ENCODE measurements at places on chromosomes 4 and X.
A peak's percentile ranks its signal among the peaks of the same experiment; 100 is the strongest.

DNA sequence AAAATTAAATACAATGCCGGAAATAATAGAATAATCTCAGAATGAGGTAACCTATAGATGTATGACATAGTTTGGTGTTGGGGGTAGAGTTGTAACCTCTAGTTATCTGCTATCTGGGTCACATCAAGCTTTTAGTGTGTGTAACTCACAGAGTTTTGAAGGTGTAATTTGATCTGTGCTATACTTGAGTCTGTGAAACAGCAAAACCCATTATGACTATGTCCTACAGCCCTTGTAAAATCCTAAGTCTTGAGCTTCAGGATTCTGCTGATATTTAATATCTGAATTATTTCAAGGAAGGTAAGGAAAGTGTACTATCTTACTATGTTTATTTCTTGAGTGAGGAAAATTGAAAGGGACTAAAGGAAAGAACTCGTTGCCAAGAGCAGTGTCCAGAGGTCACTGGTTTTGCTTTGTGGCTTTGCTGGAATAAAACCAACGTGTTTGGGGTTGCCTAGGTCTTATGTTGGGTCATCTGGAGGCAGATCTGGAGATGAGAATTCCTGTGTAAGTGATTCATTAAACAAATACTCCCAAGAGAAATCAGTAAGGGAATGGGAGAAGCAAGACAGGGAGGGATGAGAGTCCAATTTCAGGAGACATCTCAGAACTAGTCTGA, 107.8 kb upstream of the CBLL2 start:
- DNase-seq = no peak

DNA sequence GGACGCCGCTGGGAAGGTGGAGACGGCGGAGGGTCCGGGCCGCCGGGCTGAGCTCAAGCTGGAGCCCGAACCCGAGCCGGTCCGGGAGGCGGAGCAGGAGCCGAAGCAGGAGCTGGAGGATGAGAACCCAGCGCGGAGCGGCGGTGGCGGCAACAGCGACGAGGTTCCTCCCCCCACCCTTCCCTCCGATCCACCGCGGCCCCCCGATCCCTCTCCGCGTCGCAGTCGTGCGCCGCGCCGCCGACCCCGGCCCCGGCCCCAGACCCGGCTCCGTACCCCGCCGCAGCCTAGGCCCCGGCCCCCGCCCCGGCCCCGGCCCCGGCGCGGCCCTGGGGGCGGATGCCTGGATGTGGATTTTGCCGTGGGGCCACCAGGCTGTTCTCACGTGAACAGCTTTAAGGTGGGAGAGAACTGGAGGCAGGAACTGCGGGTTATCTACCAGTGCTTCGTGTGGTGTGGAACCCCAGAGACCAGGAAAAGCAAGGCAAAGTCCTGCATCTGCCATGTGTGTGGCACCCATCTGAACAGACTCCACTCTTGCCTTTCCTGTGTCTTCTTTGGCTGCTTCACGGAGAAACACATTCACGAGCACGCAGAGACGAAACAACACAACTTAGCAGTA, 483 bp downstream of the USP27X start:
- DNase-seq = no peak

DNA sequence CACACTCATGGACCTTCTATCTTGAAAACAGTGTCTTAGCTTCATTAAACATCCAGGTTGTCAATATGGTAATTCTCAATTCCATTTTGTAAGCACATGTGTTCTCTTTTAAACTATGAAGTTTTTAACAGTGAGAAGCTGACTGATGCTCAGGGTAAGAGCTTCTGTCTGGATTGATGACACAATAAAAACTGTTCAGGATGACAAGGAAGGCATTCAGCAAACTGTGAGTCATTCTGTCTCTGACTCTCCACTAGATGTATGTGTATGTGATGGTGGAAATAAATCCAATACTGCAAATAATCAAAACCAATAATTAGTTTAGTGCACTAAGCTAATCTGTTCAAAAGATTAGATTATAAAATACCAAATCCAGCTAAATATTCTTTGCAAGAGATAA, 115.3 kb upstream of the ARX start:
- DNase-seq = no peak

- peak; percentile 45 for DNase-seq
These were observed 116.7 kb downstream of the KLHL8 start for GRCh38 chr4:87103691-87104187.

GRCh38 chr4:87624698-87625097, 16.4 kb downstream of the DSPP start:
- no peak for DNase-seq

DNA sequence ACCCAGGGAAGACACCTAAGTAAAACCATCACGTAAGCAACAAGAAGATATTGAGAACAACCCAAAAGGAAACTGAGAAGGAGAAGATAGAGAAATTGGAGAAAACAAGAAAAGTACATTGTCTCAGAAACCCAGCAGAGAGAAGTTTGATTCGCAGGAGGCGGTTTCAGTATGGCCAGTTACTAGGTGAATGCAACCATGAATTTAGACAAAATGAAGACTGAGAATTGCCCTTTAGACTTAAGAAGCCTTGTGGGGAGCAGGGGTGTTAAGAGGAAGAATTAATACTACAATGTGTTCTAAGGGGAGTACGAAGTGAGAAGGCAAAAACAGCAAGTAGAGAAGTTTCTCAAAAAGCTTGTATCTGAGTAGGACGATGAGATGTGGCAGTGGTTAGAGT, 229.3 kb upstream of the NEIL3 start:
- DNase-seq = no peak

- peak; percentile 46 for DNase-seq
These were observed 217.6 kb downstream of the PTTG2 start for GRCh38 chr4:38177641-38178391.
